ENCODE measurements at places on chromosomes 1 and 21.

GRCh38 chr1:73782901-73783300, 415.1 kb downstream of the LRRIQ3 start:
- no peak for DNase-seq

- no peak for DNase-seq
Measured at GRCh38 chr1:197706601-197707000, 68.7 kb downstream of the DENND1B start.

DNA sequence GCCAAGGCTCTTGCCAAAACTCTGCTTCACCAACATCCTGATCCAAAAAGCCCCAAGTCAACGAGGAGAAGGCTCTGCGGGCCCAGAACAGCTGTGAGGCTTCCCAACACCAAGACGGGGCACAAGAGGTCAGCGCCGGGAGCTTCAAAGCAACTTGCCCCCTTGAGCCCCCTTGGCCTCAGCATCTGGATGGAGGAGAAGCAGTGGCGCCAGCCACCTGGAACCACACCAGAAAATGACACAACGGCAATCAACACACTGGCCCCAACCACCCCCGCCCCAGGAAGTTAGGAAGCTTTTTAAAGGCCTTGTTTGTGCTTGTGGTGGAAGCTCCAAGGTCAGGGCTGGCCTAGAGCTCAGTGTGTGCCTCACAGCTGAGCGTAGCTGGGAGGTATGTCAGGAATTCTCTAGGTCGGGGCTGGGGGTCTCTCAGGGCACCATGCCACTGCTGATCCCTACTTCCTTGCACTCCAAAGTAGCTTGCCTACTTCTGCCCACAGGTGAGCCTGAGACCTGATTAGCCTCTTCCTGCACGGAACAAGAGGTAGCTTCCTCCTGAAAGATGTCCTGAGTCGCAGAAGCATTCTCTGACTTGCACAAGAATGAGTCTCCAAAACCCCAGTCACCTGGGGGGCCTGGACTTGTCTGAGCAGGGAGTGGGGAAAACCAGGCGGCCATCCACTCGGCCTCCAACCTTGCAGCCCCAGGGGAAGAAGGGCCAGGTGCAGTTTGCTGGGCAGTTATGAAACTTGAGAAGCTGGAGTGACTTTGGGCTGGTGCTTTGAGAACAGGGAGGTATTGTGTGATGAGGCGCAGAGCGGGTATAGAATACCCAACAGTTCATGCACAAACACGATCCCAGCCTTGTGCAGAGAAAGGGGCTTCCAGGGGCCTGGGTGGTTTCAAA, 9.7 kb upstream of the SRP9 start:
- peak; percentile 66 for DNase-seq

- DNase-seq, result no peak
Measured at GRCh38 chr1:3602375-3602774, 8.9 kb downstream of the MEGF6 start.

DNA sequence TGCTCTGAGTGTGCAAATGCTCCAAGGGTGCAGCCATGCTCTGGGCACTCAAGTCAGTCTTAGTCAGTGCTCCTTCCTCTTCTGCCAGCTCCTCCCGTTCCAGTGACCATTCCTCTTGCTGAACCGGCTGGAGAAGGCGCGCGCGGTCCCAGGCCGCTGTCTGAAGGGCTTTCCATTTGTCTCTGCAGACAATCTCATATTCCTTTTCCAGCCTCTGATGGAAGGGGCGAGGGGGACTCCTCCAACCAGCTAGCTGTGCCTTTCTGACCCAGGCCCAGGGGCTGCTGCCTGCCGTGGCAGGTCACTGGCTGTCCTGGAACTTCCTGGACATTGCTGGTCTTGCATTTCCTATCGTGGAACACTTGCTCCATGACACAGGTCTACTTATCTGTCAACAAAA, 67.5 kb downstream of the RIPK4 start:
- no peak for DNase-seq

- peak; percentile 36 for DNase-seq
Measured at GRCh38 chr1:180560868-180561600, 2.3 kb downstream of the OVAAL start.

GRCh38 chr1:40352126-40352525, 21.4 kb upstream of the SMAP2 start:
- no peak for DNase-seq

GRCh38 chr1:55463814-55464475, 248.8 kb upstream of the USP24 start:
- no peak for DNase-seq

GRCh38 chr1:66624412-66625060, 90.6 kb downstream of the SGIP1 start:
- peak; percentile 69 for DNase-seq

GRCh38 chr1:113219828-113220227, 146.8 kb downstream of the LRIG2 start:
- no peak for DNase-seq

DNA sequence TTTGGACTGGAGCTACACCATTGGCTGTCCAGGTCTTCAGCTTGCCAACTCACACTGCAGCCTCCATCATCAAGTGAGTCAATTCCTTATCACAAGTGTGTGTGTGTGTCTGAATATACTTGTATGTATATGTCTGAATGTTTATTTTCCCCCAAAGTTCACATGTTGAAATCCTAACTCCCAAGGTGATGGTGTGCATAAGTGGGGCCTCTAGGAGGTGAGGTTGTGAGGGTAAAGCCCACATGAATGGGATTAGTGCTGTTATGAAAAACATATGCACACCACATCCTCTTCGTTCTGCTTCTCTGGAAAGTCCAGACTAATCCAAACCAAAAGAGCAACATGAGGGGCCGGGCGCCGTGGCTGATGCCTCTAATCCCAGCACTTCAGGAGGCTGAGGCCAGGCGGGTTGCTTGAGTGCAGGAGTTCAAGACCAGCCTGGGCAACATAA, 48.7 kb upstream of the LBR start:
- DNase-seq, result no peak

DNA sequence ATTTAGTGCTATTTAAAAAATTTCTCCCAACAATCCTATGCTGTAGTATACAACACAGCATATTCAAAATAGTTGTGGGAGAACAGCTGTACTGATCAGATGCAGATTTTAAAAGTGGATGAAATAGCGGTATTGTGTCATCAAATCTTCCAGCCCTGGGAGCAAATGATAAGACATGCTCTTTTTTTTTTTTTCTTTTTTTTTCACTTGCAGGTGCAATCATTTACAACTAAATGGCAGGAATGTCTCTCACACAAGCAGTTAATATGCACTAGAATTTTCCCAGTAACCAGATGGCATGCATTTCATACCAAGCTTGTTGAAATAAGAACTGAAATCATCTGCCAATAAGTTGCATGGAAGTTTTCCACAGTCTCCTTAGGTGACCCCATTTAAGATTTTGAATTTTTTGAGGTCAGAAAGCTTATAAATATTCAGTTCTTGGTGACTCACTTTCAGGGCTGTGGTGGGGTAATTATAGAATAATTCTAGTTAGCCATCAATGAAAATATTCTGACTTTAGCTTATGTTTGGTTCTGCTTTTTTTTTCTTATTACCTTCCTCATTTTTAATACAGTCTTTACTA, 623.9 kb upstream of the NR5A2 start:
- peak; percentile 90 for DNase-seq

- no peak for DNase-seq
Measured at GRCh38 chr1:224054611-224055010, 59.3 kb upstream of the FBXO28 start.

DNA sequence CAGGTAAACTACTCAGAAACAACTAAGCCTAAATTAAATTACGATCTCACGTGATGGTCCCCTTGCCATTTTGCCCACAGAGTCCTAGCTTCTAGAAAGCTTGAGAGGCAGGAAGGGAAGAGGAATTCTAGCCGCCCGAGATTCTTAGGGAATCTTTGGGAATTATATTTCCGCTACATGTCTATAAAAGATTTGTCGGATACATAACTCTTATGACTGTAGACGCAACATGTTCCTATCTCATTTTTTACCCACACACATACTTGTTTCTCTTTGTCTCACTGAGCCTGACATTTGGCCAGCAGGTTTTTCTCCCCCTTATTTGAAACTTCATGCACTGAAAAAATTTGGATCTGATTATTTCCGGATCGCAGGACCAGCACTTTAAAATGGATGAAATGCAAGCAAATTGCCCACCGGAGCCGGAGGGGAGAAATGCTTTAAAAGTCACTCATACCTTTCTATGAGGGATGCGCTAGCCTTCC, 5.5 kb downstream of the GLIS1 start:
- no peak for DNase-seq

DNA sequence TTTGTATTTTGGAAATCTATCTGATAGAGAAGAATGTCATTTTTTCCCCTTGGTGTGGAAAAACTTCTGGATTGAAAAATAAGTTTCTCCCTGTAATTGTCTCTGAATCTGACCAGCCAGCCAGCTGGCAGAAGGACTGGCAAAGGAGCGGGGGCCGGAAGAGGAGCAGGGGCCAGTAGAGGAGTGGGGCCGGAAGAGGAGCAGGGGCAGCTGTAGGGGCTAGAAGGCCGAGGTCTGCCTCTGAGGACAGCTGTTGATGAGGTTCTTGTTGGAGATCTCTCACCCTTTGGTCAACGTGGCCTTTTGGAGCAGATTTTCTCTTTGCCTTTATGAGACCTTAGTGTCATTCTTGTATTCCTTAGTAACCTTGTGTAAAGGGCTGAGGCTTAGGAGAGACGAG, 121.8 kb downstream of the GALNT2 start:
- DNase-seq, result no peak

DNA sequence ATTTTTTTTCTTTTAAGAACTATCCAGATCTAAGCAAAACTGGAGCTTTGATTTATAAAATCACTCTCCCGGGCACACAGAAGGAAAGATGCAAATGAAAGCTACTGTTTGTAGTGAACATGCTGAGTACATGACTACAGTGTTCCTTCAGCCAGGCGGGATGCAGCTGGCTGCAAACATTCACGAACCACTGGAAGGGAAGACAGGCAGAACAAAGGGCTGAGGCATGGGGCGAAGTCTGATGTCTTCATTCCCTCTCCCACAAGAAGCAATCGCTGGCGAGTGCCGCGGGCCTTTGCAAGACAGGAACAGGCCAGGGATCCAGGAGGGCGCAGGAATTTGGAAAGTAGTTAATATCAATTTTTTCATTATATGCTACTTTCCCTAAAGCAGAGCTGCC, 257.9 kb upstream of the AJAP1 start:
- DNase-seq, result no peak

DNA sequence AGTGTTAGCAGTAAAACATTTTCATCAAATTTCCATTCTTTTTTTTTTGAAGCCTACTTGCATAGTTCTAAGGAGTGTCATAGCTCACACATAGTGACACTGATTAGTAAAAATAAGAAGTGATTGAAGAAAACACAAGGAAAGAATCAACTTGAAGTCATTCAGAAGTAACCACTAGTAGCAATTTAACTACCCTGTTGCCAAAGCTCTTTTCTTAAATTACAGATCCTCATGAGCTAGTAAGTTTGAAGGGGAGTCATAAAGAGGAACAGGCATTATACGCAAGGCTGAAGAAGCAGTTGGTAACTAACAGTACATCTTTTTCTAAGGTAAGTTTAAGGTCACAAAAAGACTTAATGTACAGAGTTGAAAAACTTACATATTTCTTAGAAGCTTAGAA, 332.2 kb downstream of the CHRM3 start:
- DNase-seq, result no peak

GRCh38 chr1:203582568-203582967, 44.1 kb upstream of the ATP2B4 start:
- DNase-seq, result no peak

- DNase-seq, result no peak
Measured at GRCh38 chr1:88737338-88737927, 53.4 kb downstream of the PKN2 start.

- no peak for DNase-seq
Measured at GRCh38 chr1:223001653-223002634, 141.1 kb downstream of the TLR5 start.

GRCh38 chr1:24575905-24576587, 20.2 kb downstream of the NCMAP start:
- no peak for DNase-seq
